Uterine smooth muscle cell (primary cell): ENCODE measurements at places on chromosomes 12 and 14. TPM values are rescaled to one million over a fixed set of nuclear protein-coding genes. Genes with fewer than 3 reads are reported as not detected.

Gene TRPV4
- 0.66 and 2.2 TPM in 2 replicates for total RNA-seq

Gene LBHD2
- total RNA-seq, result not detected in 2 replicates

Gene SIX4
- total RNA-seq, result 8.2 and 17.4 TPM in 2 replicates

Gene ATF1
- 20.6 and 26.4 TPM in 2 replicates for total RNA-seq

Gene ARID2
- total RNA-seq, result 15.1 and 16.5 TPM in 2 replicates

Gene SMARCC2
- 46.2 and 47.1 TPM in 2 replicates for total RNA-seq

Gene OTOGL
- total RNA-seq, result under 0.01 and 0.22 TPM in 2 replicates

Gene HOXC10
- total RNA-seq, result not detected in 2 replicates

Gene EXOC3L4
- total RNA-seq, result 0.50 TPM in 1 of 2 replicates, not detected in the other

Gene OR6C76
- total RNA-seq, result not detected in 2 replicates
